ENCODE measurements at places on chromosomes 5 and 9.

GRCh38 chr9:134196911-134197310 lies 32.5 kb upstream of the RNU6ATAC start:
- no peak for DNase-seq

GRCh38 chr5:163727028-163727427 lies 221.6 kb downstream of the MAT2B start:
- no peak for DNase-seq

DNA sequence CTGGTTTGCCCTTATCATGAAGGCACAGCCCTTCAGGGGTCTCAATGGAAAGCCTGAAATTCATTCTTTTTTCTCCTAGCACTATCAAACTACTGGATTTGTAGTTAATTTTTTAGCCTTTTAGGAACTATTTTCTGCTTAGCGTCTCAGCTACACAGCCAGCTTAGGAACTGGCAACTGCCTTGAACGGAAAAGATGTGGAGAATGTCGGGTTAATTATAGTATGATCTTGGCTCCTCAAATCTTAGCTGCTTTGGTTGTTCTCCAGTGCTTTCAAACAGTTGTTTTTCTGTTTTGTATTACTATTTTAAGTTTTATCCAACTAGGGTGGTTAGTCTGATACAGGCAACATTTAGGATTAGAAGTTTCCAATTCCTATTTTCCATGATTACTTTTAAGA lies 44.1 kb downstream of the CCNH start:
- DNase-seq: no peak

DNA sequence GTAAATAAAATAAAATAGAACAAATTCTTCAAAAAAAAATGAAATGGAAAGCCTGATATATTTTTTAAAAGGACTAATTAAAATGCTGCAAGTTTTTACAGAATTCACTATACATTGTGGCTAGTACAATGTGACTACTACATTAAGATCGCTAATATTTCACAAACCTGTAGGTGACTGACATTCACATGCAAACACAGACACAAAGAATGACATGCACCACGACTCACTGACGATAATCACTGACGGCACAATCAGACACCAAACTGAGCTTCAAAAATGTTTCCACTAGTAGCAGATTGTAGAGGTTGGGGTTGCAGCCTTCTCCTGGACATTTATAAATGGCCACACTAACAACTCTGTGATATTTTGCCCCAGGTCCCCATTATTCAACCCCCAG lies 637.7 kb upstream of the DMAC1 start:
- DNase-seq: no peak

GRCh38 chr9:112174222-112174964 lies 704 bp downstream of the SUSD1 start:
- DNase-seq: peak; percentile 89

- DNase-seq: no peak
Measured at GRCh38 chr5:95087816-95088317, 197.0 kb downstream of the MCTP1 start.

GRCh38 chr9:14962193-14962882 lies 52.1 kb upstream of the FREM1 start:
- DNase-seq: no peak

DNA sequence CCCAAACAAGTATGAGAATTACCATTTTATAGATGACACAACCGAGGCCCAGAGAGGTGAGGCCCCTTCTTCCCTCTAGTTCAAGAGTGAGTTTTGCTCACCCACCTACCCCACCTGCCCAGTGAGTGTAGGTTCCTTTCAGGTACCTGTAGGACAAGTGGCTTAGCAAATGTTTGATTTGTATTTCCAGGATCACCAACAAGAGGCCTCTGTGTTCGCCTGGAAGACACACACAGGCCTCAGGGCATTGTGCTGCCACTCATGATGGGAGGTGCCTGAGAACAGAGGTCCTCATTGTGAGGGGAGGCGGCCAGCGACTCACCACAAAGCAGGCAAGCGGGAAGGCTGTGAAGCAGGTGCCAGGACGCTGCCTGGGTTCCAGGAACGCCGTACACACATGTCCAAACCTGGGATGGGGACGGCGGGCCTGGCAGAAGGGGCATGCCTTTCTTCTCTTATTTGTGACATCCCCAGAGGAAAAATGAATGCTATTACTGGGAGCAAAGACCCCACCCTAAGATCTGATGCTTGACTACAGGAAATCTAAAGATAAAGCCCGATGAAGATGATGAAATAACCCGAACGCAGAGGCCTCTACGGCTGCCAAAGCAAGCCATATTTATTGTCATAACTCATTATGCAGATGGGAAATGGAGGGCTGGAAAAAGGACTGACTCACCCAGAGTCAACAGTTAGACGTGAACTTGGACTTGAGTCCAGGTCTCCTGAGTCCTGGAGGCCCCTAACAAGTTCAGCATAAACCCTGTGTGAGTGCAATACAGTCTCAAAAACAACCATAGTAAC lies 60.2 kb upstream of the SLC25A51 start:
- peak; percentile 31 for DNase-seq

GRCh38 chr5:63121471-63121870 lies 542.9 kb downstream of the LRRC70 start:
- DNase-seq: no peak

GRCh38 chr5:143432658-143433239 lies 29.3 kb upstream of the NR3C1 start:
- DNase-seq: no peak

DNA sequence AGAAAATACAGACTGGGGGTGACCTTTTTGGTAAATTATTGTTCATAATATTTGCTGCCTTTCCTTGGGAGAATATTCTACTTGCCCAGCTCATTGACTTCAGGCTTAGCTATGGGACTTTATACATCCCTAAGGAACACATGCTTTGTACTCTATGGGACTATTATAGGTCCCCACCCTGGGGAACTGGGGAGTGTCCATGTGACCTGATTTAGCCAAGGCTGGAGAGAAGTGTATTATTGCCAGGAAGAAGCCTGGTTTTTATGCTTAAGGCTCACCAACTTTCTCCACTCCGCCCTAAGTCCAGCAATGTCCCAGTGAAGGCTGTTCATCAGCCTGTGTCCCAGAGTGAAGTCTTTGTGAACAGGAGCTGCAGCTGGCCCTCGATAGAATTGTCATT lies 16.6 kb upstream of the DRD1 start:
- no peak for DNase-seq

DNA sequence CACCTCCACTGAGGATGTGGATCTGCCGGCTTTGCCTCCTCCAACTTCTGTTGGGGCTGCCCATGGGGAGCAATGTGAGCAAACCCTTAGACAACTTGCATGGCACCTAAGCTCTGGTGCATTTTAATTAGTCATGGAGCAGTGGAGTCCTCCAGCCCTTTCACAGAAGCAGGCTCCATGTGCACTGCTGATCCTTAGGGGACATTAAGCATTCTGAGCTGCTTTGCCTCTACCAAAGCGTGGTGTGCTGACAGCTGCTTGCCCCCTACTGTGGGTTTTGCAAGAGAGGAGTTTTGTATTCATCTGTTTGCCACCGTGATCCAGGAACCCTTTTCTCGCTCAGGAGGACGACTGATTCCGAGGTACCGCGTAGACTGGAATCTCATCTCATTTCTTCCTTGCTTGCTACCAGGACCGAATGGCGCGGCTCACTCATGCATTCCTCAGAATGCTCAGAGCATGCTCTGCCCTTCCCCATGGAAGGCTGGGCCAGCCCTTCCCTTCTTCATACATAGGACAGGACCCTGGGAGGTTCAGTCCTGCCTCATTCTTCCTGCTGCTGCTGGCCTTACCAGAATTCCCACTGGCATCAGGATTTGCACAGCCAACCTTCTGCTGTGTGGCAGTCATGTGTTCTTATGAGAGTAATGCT lies 432.5 kb downstream of the GADD45G start:
- no peak for DNase-seq

Measured in hematopoietic multipotent progenitor cell treated with erythropoietin and hydrocortisone succinate and interleukin-3 and kit ligand, for 6 days (in vitro differentiated cells).